M059J (cell line): ENCODE measurements at places on chromosomes 3 and 15. TPM values are rescaled to one million over a fixed set of nuclear protein-coding genes. Genes with fewer than 3 reads are reported as not detected.

The CFAP20DC gene
- not detected in 2 replicates for total RNA-seq

The PLXNA1 gene
- 10.1 and 23.1 TPM in 2 replicates for total RNA-seq

The FSD2 gene
- total RNA-seq = not detected in 2 replicates

The LACTB gene
- total RNA-seq = 22.5 and 41.1 TPM in 2 replicates

The MME gene
- 45.1 and 51.7 TPM in 2 replicates for total RNA-seq

The STX19 gene
- not detected in 2 replicates for total RNA-seq

The NTRK3 gene
- total RNA-seq = 0.86 and 1.4 TPM in 2 replicates

The PLA2G4E gene
- not detected in 2 replicates for total RNA-seq

The ACAN gene
- not detected in 2 replicates for total RNA-seq

The CNTN4 gene
- not detected in 2 replicates for total RNA-seq

The BNC1 gene
- total RNA-seq = not detected in 2 replicates

The KCNH8 gene
- not detected in 2 replicates for total RNA-seq

The NME9 gene
- total RNA-seq = not detected in 2 replicates

The ANKRD63 gene
- not detected in 2 replicates for total RNA-seq

The ARPP21 gene
- not detected in 2 replicates for total RNA-seq

The INAFM2 gene
- 21.6 and 29.3 TPM in 2 replicates for total RNA-seq

The STXBP5L gene
- 0.07 TPM in 1 of 2 replicates, not detected in the other for total RNA-seq

The LRRC31 gene
- not detected in 2 replicates for total RNA-seq

The EPHB1 gene
- total RNA-seq = 0.22 and 1.0 TPM in 2 replicates

The FAM98B gene
- 3.5 and 24.9 TPM in 2 replicates for total RNA-seq

The IL17RB gene
- 0.25 TPM in 1 of 2 replicates, not detected in the other for total RNA-seq

The ADGRG7 gene
- total RNA-seq = not detected in 2 replicates

The FOXL2 gene
- total RNA-seq = 0.22 and 2.3 TPM in 2 replicates

The C3orf62 gene
- 0.34 and 4.7 TPM in 2 replicates for total RNA-seq

The KNG1 gene
- not detected in 2 replicates for total RNA-seq

The ASB14 gene
- total RNA-seq = not detected in 2 replicates

The CDHR4 gene
- not detected in 2 replicates for total RNA-seq

The LYZL4 gene
- total RNA-seq = not detected in 2 replicates

The HDC gene
- 0.05 and 0.10 TPM in 2 replicates for total RNA-seq

The ARL8B gene
- total RNA-seq = 25.9 and 40.9 TPM in 2 replicates

The KCNMB3 gene
- total RNA-seq = 0.52 and 1.1 TPM in 2 replicates

The NPAP1 gene
- total RNA-seq = not detected in 2 replicates

The TAMM41 gene
- 6.5 and 8.2 TPM in 2 replicates for total RNA-seq

The MAP1A gene
- 1.7 and 3.8 TPM in 2 replicates for total RNA-seq

The CPNE4 gene
- 0.32 TPM in 1 of 2 replicates, not detected in the other for total RNA-seq

The PEAK1 gene
- 10.3 and 12.4 TPM in 2 replicates for total RNA-seq

The MAGEL2 gene
- 0.02 TPM in 1 of 2 replicates, not detected in the other for total RNA-seq

The LRRN1 gene
- total RNA-seq = 1.3 and 1.6 TPM in 2 replicates

The NR2E3 gene
- 0.12 TPM in 1 of 2 replicates, not detected in the other for total RNA-seq

The CEP19 gene
- total RNA-seq = 9.0 and 11.2 TPM in 2 replicates

The RTP2 gene
- not detected in 2 replicates for total RNA-seq

The PXYLP1 gene
- total RNA-seq = 14.5 and 17.7 TPM in 2 replicates
